ENCODE measurements at places on chromosomes 3 and 15.

- no peak overlapping the region for H3K4me3 ChIP-seq
- peaks cover 63% of the 10 kb centered on the region for H3K4me1 ChIP-seq
- H3K27ac ChIP-seq: no peak overlapping the region
- H3K27me3 ChIP-seq: no peaks in the 10 kb centered on the region
These were observed 276.5 kb downstream of the MAGI1 start for GRCh38 chr3:65762235-65762580.

DNA sequence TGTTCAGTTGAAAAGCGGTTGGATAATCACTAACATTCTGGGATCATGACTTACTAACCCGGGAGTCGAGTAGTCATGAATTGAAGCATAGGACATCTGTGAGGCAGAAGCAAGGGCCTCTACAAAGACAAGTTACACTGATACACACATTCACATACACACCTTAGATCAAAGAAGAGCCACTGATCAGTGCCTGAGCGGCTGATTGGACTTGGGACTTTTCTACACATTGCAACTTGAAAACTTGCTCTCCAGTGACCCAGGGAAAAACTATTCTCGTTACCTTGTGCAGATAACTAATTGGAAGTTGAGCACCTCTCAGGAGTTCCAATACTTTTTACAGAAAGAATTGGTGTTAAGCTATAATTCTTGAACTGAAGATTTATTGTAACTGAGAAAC is 206.0 kb downstream of the CDIN1 start:
- peaks cover 8% of the 10 kb centered on the region for H3K27me3 ChIP-seq
- no peak overlapping the region for H3K27ac ChIP-seq
- H3K4me1 ChIP-seq: peaks cover 8% of the 10 kb centered on the region
- H3K36me3 ChIP-seq: no peaks in the 10 kb centered on the region

GRCh38 chr3:36258421-36258820 is 121.9 kb upstream of the STAC start:
- H3K4me1 ChIP-seq: no peaks in the 10 kb centered on the region
- no peak for DNase-seq
- no peak overlapping the region for H3K27ac ChIP-seq
- no peaks in the 10 kb centered on the region for H3K36me3 ChIP-seq
- H3K4me3 ChIP-seq: no peak overlapping the region
- H3K27me3 ChIP-seq: no peaks in the 10 kb centered on the region

GRCh38 chr3:165185707-165186327 is 10.4 kb downstream of the SLITRK3 start:
- no peaks in the 10 kb centered on the region for H3K36me3 ChIP-seq
- peak; percentile 64 for DNase-seq
- H3K4me1 ChIP-seq: no peaks in the 10 kb centered on the region
- H3K4me3 ChIP-seq: no peak overlapping the region
- peaks cover 6% of the 10 kb centered on the region for H3K27me3 ChIP-seq

DNA sequence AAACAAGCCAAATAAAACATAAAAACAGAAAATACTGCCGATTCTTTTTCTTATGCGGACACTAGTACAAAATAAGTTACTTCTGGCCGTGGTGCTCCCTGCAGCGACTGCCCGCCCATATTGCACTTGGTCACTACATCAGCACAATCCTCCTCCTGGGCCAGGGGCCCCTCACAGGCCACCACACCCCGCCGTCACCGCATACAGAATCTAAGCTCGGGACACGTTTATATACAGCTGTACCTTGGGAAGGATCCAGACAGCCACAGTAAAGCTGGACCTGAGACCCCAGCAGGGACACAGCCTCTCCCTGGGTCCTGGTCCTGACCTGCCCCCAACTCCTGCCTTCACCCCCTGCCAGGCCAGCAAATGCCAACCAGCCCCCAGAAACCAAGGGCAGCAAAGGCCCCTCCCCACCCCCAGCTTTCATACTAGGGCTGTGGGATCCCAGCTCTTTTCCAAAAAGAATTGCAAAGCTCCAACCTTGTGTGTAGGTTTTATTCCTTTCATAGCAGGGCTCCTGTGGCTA is 12.9 kb upstream of the DNAJB8 start:
- peaks cover 30% of the 10 kb centered on the region for H3K4me1 ChIP-seq
- H3K36me3 ChIP-seq: no peaks in the 10 kb centered on the region
- no peak overlapping the region for H3K4me3 ChIP-seq
- no peak for DNase-seq

DNA sequence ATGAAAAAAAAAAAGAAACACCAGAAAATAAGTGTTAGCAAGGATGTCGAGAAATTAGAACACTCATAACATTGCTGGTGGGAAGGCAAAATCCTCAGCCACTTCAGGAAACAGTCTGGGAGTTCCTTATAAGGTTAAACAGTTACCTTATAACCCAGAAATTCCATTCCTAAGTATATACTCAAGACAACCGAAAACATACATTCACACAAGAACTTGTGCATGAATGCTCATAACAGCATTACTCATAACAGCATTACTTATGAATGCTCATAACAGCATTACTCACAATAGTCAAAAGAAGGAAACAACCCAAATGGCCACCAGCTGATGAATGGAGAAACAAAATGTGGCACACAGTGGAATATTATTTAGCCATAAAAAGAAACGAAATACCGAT is 34.8 kb upstream of the DCP1A start:
- H3K27me3 ChIP-seq: peaks cover 24% of the 10 kb centered on the region
- no peaks in the 10 kb centered on the region for H3K36me3 ChIP-seq
- no peaks in the 10 kb centered on the region for H3K4me1 ChIP-seq
- DNase-seq: no peak
- no peak overlapping the region for H3K4me3 ChIP-seq

DNA sequence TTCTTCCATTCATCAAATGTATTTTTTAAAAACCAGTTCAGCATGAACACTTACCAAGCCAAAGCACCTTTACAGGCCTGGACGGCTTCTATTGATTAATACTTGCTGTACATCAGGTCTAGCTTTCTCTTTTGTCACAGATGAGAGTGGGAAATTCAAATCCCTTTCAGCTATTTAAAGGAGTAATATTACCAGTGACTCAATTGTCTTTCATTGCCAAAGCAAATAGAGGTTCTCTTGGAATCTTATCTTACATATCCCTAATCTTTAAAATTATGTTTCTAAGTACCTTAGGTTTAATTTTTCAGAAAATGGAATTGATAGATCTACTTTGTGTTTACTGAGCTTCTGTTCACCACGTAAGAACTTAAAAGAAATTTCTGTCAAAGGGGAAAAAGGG is 922.9 kb downstream of the NSUN3 start:
- no peak overlapping the region for H3K4me3 ChIP-seq
- peaks cover 3% of the 10 kb centered on the region for H3K4me1 ChIP-seq
- no peak overlapping the region for H3K27ac ChIP-seq
- no peak for DNase-seq

DNA sequence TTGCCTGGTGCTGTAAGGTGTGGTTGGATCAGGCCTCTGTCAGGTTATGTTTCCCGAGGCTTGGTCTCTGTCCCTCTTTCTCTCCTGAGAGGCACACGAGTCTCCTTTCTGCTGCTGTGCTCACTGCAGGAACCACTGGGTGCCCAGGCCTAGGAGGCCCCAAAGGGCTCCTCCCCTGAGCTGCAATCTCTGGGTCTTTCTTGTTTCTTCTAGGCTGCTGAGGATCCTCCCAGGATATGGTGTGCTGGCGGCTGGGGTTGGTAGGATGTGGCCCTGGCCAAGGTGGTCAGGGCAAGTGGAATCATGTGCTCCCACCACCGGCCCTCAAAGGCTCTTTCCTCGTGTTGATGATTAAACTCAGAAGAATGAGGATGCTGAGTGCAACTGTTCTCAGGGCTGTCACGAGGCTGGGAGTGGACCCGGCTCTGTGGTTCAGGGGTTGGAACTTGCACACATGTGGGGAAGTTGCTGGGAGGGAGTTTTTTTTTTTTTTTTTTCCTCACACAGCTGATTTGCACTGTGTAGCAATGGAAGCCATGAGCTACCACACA is 43.6 kb upstream of the CTSH start:
- peaks cover 6% of the 10 kb centered on the region for H3K4me1 ChIP-seq
- H3K27me3 ChIP-seq: peaks cover 4% of the 10 kb centered on the region
- no peak overlapping the region for H3K27ac ChIP-seq
- no peak for DNase-seq
- H3K36me3 ChIP-seq: no peaks in the 10 kb centered on the region

All from nephron progenitor cell (in vitro differentiated cells).